Activated CD8-positive, alpha-beta memory T cell treated with anti-CD3 and anti-CD28 coated beads for 1 hour (primary cell): ENCODE measurements at places on chromosomes 3 and 15.

DNA sequence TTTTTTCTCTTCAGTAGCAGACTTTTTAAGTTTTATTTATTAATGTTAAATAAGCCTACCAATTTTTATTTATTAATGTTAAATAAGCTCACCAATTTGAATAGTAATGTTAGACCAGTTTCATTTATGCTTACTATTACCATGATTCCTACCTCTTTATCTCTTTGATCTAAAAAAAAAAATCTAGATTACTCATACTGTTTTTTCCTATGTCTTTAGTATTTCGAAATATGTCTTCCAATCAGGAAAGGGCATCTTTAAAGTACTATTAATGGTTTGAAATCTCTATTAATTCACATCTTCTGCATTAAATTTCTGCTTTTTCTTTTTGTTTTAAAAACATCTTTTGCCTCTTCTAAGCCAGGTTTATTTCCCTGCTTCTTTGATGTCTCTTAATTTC is 27.5 kb upstream of the MAPKBP1 start:
- DNase-seq, result no peak

DNA sequence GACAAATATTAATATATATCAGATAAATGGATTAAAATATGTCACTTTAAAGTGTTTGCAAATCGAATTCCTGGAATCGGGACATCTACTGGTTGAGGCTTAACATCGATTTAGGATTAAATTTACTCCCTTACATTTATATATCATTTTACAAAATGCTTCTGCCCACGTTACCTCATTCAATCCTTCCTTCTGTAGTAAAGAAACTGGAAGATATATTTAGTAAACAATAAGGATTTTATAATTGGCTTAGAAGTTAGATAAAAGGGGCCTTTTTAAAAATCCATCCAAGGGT is 1.3 kb downstream of the CLPX start:
- DNase-seq, result no peak

- no peak for DNase-seq
Observed at GRCh38 chr3:148389916-148390315, 307.8 kb upstream of the AGTR1 start.

DNA sequence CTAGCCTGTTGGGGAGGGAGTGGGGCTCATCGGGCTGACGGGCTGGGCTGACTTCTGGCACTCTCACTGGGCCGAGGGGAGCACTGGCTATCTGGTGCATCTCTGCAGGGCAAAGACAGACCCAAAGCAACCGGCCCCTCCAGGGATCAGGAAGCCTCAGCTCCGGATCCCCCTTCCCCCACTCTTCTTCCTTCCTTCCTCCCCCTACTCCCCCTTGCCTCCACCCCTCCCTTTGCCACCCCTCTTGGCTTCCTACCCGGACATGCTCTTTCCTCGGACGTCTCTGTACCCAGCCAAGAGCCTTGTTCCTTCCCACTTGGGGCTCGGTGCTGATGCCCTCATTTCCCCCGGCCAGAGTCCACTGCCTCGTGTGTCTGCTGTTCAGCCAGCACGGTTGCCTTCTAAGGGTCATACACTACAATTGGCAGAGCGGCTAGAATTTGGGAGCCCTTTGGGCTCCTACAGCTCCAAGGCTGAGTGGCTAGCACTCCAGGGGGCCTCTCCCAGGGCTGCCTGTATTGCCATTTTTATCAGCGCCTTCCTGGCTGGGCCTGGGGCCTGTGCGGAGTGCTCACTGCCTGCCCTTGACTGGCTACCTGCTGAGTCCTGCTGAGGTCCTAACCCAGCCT is 10.9 kb downstream of the SEMA3F start:
- no peak for DNase-seq

DNA sequence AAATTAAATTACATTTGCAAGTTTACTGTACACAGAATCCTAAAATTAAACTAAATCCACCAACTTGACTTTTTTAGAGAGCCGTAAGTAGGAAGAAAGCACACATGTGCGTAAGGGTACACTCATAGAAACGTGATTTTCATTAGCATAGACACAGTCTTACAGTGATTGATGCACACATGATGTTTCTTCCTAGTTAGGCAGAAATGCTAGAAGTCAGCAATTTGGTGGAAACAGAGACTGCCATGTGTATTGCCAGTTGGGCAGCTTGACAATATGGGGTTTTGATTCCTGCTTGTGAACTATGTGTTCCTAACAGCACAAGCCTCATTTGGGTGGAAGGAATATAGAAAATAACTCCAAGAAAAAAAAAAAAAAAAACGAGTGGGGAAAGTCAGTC is 878.5 kb downstream of the ROBO1 start:
- no peak for DNase-seq

- DNase-seq, result no peak
Observed at GRCh38 chr15:42604894-42605744, 29.7 kb downstream of the STARD9 start.

DNA sequence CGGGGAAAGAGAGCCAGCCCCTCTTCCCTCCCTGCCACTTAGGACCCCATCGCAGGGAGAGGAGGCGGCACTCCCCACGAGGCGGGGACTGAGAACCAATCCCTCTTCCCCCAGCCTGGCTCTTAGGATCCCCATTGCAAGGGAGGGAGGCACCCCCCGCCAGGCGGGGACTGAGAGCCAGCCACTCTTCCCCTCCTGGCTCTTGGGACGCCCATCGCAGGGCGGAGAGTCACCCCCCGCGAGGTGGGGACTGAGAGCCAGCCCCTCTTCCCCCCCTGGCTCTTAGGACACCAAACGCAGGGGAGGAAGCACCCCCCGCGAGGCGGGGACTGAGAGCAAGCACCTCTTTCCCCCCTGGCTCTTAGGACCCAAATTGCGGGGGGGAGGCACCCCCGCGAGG is 34.2 kb upstream of the SSUH2 start:
- DNase-seq, result no peak

GRCh38 chr3:106059953-106060517 is 191.2 kb upstream of the CBLB start:
- DNase-seq, result no peak

- DNase-seq, result no peak
Observed at GRCh38 chr15:29039466-29040369, 153.9 kb downstream of the APBA2 start.

DNA sequence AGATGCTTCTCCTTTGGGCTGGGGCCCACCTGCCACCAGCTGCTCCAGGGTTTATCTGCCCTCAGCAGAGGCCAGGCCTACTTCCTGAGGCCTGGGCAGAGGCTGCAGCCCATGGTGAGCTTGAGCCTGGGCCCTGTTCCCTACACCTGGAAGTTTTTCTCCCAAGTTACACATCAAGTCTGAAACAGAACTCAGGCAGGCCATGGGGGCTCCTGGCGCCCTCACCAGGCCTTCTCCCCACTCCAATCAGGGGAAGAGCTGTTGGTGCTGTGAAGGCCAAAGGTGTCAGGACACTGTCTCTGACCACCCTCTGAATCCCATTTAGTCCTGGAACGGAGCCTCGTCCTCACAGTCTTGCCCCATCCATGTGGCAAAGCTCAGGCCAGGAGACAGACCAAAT is 7.3 kb downstream of the VWA5B2 start:
- DNase-seq, result no peak

- DNase-seq, result no peak
Observed at GRCh38 chr3:67388738-67389137, 265.7 kb downstream of the SUCLG2 start.

GRCh38 chr3:99755831-99756230 is 61.8 kb upstream of the CMSS1 start:
- DNase-seq, result no peak

- no peak for DNase-seq
Observed at GRCh38 chr3:154536751-154537150, 106.8 kb upstream of the GPR149 start.

DNA sequence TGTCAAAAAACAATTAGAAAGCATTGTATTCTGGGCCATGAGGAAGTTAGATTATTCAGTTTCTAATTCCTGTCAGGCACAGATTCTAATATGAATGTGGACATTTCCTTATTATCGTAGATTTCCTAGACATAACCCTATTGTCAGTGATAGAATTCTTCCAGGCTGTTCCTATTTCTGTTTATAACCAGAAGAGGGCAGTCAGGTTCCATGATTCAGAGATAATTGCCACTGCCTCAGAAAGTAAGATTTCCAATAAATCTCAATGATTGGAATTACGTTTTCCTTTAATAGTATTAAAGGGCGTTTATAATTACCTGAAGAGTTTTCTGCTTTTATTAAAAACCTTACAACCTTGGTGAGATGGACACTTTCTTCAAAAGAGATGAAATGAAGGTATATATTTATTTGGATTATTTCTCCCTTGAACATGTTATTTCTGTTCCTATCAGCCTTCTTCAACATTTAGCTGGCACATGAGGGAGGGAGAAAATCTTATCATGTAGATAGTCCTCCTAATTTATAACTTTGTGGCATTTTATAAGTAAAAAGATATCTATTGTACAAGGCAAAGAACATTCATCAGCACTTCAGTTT is 439.2 kb downstream of the MCTP2 start:
- no peak for DNase-seq

DNA sequence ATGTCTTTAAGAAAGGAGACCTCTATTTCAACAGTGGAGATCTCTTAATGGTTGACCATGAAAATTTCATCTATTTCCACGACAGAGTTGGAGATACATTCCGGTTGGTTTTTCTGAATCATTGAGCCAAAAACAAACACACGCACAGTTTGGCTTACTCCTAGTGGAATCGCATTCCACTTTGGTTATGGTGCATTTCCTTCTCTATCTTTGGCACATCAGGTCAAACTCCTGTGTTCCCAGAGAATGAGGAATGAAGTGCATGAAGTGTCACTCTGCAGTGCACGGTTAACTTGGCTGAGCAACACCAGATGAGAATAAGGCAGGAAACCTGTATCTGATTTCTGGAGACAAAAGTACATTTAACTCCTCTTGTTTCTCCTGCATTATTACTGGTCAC is 38.5 kb downstream of the HDC start:
- DNase-seq, result no peak

DNA sequence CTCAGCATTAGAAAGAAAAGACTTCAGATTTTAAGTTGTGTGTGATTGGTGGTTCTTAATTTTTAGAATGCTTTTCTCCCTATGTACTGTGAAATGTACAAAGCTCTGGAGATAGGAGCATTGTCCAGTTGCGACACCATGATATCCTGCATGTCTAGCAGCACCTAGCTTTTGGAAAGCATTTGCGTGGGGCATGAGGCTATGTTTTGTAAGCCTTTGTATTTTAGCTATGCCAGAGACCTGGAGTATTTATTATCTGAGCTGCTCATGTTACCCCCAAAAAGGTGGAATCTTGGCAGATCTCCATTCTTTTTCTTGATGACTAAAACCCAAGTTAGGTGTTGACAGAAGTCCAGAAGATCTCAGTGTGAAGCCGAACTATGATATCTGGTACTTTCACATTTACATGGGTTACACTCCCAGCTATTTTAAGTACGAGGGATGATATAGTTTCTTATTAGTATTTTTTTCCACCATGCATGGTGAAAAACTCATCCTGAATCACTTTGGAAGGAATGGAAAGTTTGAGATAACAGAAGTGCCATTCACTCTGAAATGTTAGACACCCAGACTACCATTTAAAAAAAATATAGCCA is 126.7 kb upstream of the SAMMSON start:
- no peak for DNase-seq
